ENCODE measurements at places on chromosomes 2 and 18.
A peak's percentile ranks its signal among the peaks of the same experiment; 100 is the strongest.

GRCh38 chr18:50057009-50057408, 137.9 kb downstream of the MYO5B start:
- no peak for DNase-seq

DNA sequence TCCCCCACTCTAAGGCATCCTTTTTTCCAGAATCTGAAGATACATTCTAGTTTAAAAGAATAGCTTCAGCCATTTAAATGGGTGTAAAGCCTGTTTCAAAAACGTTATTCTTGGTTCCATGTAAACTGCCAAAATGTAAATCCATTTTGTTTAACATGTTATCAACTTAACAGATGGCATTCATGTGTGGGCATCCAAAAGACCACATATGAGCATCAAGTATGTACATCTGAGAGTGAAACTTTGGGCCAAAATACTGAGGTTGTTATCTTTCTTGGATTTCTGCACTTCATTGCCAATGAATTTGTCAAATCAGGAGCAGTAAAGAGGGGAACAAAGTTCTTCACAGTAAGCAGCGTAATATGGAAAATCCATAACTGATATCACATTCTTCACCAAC, 395.4 kb downstream of the ZNF804A start:
- DNase-seq, result no peak

- DNase-seq, result no peak
Observed at GRCh38 chr2:85049236-85049635, 78.3 kb downstream of the KCMF1 start.

- DNase-seq, result no peak
Observed at GRCh38 chr2:235411905-235412485, 81.8 kb upstream of the AGAP1 start.

DNA sequence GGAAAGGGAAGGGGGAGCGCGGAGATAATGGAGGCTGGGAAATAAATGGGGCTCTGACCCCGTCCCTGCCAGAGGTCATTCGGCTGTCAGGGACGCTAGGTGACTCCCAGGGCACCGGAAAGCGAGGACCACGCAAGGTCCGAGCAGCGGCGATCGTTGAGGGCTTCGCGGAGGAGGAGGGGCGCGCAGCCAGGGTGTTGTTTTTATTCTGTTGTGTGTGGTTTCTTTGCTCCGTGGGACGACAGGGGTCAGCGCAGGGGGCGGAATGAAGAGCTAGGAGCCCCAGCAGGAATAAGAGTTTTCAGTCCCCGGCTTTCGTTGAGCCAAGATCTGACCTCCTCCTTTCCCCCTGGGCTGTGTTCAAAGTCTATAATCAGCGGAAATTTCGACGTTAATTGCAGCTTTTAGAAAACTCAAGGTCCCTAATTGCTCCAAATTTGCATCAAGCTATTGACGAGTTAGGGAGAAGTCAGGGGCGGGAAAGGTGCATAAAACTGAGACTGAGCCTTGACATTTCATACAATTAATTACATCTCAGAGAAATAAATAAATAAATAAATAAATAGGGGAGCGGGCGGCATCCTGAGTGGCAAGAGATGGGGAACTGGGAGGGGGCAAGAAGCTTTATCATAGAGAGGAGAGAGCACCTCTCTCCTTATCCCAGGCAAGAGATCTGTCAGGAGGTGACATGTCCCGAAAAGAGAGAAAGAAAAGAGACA, 2.2 kb downstream of the GAD1 start:
- DNase-seq, result no peak

- DNase-seq, result no peak
Observed at GRCh38 chr2:186573531-186573930, 16.3 kb upstream of the ITGAV start.

DNA sequence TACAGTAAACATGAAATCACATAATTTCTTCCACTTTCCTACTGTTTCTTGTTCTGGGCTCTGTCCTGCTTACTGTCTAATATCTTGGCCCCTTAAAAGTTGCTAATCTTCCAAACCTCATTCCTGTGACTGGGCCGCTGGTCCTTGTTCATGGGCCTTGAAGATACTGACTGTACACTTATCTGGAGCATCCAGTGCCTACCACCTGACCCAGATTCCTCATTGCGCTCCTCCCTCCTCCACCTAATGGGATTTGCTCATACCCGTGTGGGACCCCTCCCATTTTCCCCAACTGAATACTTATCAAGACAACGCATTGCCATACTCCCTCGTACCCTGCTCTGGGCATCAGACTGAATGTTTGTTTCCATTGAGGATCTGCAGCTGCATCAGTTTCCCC, 6.1 kb upstream of the IL37 start:
- DNase-seq, result no peak

DNA sequence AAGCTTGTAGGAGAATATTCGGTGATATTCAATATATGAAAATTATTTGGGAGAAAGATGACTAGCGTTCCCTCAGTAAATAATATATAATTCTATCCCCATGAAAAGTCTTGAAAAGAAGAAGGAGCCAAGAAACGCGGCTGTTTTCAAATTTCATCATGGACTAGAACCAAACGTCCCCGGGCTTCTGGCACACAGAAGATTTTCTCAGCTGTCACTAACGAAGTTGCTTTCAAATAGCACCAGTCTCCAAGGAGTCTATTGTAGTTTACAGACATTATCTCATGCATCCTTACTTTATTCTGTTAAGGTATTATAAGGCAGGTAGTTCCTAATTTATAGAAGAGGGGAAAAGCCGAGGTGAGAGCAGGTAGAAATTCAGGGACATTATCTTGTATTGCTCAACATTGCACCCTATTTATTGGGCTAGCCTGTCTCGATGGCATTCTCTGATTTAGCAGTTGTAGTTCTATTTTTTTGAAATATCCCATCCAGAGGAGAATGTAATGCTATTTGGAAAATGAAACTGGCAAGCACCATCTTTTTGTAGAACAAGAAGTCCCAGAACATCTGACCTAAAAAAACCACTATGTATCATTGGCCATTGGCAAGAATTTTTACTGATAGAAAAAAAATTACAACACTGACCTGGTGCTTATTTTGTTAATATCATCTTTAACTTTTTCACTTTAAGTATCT, 198.1 kb upstream of the RASGRP3 start:
- no peak for DNase-seq

DNA sequence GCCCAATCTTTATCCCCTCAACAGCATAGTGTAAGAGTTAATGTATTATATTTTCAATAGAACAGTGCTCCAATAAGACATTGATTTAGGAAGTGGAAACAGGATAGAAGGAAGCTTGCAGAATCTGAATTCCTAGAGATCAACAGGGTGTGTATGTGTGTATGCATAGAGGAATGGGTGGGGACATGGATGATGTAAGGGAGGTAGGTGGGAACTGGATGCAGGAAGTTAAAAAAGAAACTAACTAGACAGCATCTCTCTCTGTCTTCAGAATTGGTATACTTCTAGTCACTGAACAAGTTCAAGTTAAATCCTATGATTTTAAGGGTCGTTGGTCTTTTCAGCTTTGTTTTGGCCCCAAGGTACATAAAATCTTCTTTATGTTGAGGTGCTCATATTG, 196.6 kb downstream of the PMAIP1 start:
- DNase-seq, result no peak

GRCh38 chr18:3761266-3761665, 311.3 kb downstream of the TGIF1 start:
- no peak for DNase-seq

DNA sequence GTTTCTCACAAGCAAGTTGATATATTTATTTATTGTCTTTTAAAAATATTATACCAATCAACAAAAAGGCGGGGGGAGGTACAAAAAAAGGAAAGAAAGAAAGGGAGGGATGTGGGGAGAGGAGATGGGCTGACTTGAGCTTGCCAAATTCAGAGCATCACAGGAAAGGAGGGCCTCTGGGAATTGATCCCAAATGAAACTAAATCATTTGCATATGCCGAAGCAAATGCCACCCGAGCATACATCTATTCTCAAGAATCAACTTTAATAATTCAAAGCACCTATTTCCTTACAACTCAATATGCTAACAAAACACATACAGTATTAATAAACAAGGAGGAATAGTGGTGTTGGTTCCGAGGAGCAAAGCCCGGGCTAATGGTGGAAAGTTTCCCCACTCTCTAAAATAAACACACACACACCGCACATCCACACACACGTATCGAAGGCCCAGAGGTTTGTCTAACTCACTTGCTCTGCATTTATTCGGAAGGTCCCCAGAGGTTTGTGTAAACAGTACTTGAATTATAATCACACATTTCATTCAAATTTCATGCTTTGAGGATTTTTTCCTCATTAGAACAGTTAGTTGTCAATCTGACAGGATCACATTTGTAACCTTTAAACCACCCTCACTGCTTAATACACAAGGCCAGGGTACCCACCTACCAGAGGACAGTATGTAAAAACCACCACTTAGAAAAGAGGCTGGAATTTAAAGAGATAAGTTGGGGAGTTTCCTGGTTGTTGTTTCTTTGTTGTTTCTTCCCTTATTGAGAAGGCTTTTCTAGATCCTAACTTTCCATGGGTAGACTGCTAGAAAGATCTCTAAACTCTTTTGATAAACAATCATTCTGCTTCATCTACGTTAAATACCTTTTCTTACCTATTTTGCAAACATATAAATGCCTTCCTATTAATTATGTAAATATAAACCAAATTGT, 264.7 kb downstream of the TCF4 start:
- DNase-seq, result no peak

DNA sequence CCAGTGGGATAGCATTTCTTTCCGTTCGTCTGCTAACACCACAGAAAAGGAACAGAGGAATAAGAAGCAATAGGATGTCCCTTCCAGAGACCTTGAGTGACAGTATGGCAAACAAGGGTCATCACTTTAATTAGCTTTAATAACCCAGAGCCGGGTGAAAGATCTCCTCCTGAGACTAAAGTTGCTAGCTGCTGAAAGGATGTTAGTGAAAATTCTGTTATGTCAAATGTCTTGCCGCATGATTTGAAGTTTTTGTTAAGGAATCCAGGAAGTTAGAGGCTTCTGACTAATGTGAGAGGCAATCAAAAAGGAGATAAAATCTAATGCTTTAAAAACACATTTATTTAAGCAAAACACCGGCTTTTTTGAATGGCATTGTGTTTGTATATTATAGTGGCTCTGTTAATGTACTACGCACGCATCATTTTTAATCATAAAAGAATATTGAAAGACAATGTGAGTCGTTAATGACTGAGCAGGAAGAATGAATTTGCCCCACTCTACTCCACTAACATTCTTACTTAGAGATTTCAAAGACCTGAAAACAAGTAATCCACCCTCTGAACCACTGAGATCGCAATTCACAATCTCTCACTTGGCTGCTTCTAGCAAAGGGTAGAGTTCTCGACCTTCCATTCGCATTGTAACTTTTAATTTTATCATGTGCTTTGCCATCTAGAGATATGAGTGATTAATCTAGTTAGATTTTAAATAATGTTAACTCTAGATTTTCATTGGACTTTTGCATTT, 536.6 kb downstream of the LRRTM4 start:
- DNase-seq, result no peak

- no peak for DNase-seq
Observed at GRCh38 chr2:101230541-101231001, 22.1 kb upstream of the CNOT11 start.

GRCh38 chr2:185456517-185456916, 282.1 kb upstream of the FSIP2 start:
- DNase-seq, result no peak

DNA sequence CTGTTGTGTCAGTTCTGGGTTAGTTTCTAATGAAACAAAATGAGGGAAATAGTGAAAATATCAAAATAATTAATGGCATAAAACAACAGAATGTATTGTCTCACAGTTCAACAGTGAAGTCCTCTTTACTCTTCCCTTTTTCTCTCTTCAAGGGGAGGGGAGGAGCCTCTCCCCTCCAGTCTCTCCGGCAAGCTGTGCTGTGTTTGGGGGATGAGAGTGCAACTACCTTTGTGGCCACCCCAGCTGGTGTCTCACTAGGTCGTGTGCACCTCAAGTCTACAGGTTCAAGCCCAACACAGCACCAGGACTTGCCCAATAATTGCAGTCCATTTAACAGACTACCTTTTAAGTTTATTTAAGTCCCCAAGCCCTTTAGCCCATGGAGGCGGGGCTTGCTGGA, 271.7 kb upstream of the DOK6 start:
- DNase-seq, result no peak

DNA sequence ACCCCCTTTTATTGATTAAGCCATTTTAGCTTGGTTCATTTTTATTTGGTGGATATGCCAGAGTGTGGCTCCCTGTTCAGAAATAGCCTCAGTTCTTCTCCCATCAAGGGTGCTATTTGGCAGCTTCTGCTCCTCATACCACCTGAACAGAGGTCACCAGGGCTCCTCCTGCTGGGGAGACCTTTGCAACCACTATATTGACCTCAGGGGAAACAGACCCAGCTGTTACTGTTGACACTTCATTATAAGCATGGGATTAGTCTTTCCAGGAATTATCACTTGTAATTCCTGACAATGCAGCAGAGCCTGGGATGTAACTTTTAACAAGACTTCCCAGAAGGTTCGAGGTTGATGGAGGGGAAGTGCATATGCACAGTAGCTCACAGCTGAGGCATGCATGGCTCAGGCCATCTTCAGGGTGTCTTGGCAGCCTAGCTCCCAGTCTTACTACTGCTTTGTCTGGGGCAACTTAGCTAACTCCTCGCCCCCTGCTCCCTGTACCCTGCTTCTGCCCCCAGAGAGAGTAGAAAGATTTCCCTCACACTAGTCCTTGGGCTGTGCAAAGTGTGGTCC, 239.4 kb upstream of the SPRED2 start:
- no peak for DNase-seq

GRCh38 chr2:17226941-17227490, 291.2 kb downstream of the RAD51AP2 start:
- DNase-seq, result no peak

DNA sequence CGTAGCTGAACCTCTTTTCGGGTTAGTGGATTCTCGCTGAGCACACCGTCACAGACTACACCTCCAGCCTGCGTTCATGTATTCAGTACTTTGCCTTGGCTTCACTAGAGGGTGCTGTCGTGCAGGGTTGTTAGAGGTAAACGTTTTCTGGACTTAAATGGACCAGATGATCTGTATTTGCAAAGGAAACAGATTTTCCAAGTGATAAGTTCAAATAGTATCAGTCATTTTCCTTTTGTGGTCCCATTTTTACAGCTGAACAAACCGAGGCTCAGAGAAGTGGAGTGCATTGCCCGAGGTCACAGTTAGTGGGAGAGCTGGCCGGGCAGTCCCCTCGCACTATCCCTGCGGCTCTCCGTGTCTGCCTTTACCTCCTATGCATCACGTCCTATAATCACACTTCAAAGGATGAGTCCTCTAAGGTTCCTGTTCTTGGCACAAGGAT, 125.9 kb downstream of the MAP4K4 start:
- peak; percentile 35 for DNase-seq

All from stimulated activated naive B cell treated with anti-CD40 and anti-IgM and Interleukin-4, amounts not matched to agents 10 μg/mL and 1 μg/mL and 100 μg/mL, for 72 hours (primary cell).